ENCODE measurements at places on chromosomes 3 and 15. TPM values are rescaled to one million over a fixed set of nuclear protein-coding genes. Genes with fewer than 3 reads are reported as not detected.
A peak's percentile ranks its signal among the peaks of the same experiment; 100 is the strongest.

The MKRN3 gene
- total RNA-seq, result 2.1 TPM

- no peaks in the 10 kb centered on the region for H3K36me3 ChIP-seq
- H3K27ac ChIP-seq, result no peak overlapping the region
- H3K4me3 ChIP-seq, result no peak overlapping the region
- H3K27me3 ChIP-seq, result no peaks in the 10 kb centered on the region
- DNase-seq, result no peak
Observed at GRCh38 chr3:9123840-9124239, 125.6 kb downstream of the SRGAP3 start.

GRCh38 chr3:66253790-66254620 is 33.2 kb downstream of the SLC25A26 start:
- no peak for DNase-seq
- no peaks in the 10 kb centered on the region for H3K27me3 ChIP-seq
- no peaks in the 10 kb centered on the region for H3K4me1 ChIP-seq
- H3K4me3 ChIP-seq, result no peak overlapping the region
- H3K27ac ChIP-seq, result no peak overlapping the region

The AHSG gene
- not detected for total RNA-seq

GRCh38 chr15:37771465-37771864 is 163.0 kb upstream of the TMCO5A start:
- H3K27me3 ChIP-seq, result no peaks in the 10 kb centered on the region
- no peak overlapping the region for H3K4me3 ChIP-seq
- no peaks in the 10 kb centered on the region for H3K4me1 ChIP-seq

GRCh38 chr3:95407709-95408463 is 1345.0 kb downstream of the NSUN3 start:
- no peaks in the 10 kb centered on the region for H3K36me3 ChIP-seq
- DNase-seq, result no peak
- no peaks in the 10 kb centered on the region for H3K4me1 ChIP-seq
- no peak overlapping the region for H3K27ac ChIP-seq

DNA sequence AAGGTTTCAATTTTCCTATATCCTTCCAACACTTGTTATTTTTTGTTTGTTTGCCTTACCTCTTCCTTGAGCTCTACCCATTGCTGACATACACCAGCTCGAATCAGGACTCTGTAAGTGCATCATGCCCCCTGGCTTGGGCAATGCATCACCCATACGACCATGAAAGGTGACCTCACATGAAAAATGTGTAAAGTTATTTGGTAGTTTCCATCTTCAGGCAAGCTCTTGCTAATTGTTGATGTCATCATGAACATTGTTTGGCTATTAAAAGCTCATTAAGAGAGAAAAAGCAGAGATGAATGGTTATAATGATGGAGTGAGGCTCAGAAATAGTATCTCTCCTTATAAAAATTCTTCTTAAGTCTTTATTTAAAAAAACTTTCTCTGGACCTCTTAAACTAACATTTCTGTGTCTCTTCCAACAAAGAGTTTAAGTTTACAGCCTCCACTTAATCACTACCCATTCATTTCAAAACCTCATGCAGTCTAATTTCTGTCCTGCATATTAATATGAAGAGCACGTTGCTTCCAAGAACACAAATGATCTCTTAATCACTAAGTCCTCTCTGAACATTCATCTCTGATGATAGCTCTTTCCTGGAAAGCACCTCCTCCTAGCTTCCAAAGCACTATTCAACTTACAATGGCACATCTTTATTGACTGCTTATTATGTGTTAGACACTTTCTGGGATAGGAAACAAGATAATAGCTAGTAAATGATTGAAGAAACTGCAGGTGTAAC is 236.3 kb downstream of the NFKBIZ start:
- H3K4me3 ChIP-seq, result no peak overlapping the region
- no peaks in the 10 kb centered on the region for H3K36me3 ChIP-seq
- H3K27me3 ChIP-seq, result no peaks in the 10 kb centered on the region
- DNase-seq, result no peak
- H3K27ac ChIP-seq, result peak overlapping the region; percentile 54
- H3K4me1 ChIP-seq, result peaks cover 56% of the 10 kb centered on the region
